ENCODE measurements at places on chromosomes 13 and 19. TPM values are rescaled to one million over a fixed set of nuclear protein-coding genes. Genes with fewer than 3 reads are reported as not detected.
A peak's percentile ranks its signal among the peaks of the same experiment; 100 is the strongest.

PRODH2 gene
- not detected for polyA plus RNA-seq

- no peak for DNase-seq
Observed at GRCh38 chr13:31418186-31418585, 218.4 kb downstream of the B3GLCT start.

DNA sequence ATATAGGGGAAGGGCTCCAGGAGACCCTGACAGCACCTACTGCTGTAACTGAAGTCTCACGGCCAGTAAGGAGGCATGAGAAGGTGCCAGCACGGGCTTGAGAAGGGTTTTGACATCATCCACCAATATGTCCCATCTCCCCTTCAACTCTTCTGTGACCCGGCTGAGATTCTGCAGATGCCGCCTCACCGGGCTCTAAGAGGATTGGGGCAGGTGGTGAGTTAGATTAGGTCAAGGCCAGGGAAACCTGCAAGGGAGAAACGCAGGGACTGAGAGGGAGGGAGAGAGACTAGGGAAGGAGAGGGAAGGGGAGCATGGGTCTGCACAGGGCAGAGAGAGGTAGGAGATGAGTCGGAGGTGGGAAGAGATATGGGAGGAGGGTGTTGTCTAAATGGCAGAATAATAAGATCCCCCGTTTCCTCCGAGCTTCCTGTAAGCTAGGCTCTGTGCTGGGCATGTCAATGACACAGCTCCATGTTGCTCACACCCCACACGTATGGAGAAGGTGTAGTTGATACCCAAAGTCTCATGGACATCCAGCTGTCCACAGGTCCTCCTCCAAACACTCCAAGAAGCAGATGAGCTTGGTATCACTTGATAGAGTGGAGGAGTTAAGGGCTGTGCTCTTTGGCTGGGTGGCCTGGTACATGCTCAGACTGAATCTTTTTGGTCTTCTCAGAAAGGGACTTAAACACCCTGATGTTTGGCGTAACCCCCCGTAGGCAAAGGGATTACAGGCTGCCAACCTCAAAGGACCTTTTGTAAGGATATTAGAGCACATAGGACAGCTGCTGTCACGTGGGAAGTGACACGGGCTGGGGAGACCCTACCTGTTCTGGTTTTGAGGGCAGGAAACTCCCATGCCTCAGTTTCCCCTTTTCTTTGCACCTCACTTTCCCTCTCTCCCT lies 6.1 kb downstream of the TPRX1 start:
- DNase-seq = no peak

DNA sequence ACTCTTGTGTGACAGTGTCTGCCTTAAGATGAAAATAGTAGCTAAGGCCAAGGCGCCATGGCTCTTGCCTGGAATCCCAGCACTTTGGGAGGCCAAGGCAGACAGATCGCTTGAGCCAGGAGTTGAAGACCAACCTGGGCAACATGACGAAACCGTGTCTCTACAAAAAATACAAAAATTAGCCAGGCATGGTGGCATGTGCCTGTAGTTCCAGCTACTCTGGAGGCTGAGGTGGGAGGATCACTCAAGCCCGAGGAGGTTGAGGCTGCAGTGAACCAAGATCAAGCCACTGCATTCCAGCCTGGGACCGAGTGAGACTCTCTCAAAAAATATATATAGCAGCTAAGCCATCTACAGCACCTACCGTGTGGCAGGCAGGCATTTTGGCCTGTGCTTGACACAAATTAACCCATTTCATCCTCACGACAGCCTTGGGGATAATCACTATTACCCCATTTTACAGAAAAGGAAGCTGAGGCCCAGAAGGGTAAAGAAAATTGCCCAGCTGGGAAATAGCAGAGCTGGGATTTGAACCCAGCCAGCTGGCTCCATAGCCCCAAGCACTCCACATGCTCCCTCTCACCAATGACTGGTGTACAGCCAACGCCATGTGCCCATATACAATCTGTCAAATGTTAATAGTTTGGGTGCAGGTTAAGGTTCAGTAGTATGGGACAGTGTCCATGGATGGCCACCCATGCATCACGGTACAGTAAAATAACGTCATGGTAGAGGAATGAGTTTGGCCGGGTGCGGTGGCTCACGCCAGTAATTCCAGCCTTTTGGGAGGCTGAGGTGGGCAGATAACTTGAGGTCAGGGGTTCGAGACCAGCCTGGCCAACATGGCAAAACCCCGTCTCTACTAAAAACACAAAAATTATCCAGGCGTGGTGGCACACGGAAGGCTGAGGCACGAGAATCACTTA lies 3.1 kb downstream of the SLC1A5 start:
- no peak for DNase-seq

CIC gene
- 35.3 TPM for polyA plus RNA-seq

KCNRG gene
- 0.91 TPM for polyA plus RNA-seq

FFAR1 gene
- not detected for polyA plus RNA-seq

GRCh38 chr13:35814605-35815011 lies 316.6 kb downstream of the DCLK1 start:
- no peak for DNase-seq

UHRF1 gene
- 34.9 TPM for polyA plus RNA-seq

SBSN gene
- 19.3 TPM for polyA plus RNA-seq

PCDH8 gene
- polyA plus RNA-seq = 0.60 TPM

DNA sequence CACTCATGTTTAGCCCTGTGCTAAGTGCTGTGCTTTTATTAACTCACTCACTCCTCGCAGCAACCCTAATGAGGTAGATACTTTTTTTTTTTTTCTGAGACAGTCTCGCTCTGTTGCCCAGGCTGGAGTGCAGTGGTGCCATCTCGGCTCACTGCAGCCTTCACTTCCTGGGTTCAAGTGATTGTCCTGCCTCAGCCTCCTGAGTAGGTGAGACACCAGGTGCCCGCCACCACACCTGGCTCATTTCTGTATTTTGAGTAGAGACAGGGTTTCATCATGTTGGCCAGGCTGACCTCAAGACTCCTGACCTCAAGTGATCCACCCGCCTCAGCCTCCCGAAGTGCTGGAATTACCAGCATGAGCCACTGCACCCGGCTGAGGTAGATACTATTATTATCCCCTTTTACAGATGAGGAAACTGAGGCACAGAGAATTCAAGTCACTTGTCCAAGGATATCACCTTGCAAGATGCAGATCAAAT lies 2.5 kb downstream of the ITPKC start:
- DNase-seq = no peak

DNA sequence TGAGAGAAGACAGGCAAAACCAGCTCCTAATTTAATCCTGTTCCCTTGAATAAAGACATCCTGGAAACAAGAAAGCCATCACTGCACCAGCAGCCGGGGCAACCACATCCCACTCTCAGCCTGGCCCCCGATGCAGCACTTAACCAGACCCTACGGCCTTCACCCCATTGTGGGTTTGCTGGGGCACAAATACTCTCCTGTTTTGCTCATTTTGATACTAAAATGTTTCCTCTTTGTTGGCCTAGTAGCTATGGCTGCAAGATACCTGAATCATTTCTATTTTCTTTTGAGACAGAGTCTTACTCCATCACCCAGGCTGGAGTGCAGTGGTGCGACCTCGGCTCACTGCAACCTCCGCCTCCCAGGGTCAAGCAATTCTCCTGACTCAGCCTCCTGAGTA lies 28.4 kb downstream of the ANKRD27 start:
- DNase-seq = no peak

- no peak for DNase-seq
Observed at GRCh38 chr13:76708138-76708688, 178.0 kb downstream of the KCTD12 start.

GRCh38 chr19:10776900-10777650 lies 58.9 kb downstream of the TMED1 start:
- DNase-seq = no peak

DNA sequence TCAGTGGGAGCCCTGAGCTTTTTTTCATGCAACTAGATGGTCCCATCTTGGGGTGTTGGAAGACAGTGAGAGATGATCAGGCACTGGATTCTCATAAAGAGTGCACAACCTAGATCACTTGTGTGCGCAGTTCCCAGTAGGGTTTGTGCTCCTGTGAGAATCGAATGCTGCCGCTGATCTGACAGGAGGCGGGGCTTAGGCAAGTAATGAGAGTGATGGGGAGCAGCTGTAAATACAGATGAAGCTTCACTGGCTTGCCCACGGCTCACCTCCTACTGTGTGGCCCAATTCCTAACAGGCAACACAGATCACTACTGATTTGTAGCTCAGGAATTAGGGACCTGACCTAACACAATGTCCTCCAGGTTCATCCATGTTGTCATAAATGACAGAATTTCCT lies 43.6 kb upstream of the UBAC2 start:
- no peak for DNase-seq

GRCh38 chr13:100887729-100888151 lies 213.1 kb upstream of the TMTC4 start:
- DNase-seq = peak; percentile 77

- no peak for DNase-seq
Observed at GRCh38 chr19:34269081-34269480, 14.7 kb downstream of the GARRE1 start.

DNA sequence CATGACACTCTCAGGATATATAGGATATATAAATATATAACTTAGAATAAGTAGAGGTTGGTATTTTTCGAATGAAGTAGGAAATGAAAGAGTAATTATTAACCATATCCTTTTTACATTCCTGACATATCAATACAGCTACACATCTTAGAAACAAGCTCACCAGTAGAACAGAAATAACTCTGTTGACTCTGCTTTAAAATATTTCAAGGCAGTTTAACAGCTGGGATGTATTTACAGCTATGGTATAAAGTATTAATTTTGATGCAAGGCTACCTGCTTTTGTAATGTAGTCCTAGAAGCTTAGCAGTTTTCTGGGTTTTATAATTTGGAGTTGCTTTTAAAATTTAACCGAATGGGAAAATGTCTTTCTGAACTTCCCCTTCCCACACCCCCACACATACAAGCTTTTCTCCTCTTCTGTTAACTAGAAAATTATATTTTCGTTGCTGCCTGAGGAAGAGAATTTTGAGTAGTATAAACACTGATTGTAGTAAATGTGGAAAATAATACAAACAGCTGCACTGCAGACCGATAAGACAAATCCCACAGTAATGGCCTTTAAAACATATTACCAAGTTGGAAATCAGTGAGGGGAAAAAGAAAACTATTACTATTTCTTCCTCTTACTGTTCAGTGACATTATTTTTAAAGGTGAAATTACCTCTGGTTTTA lies 147.7 kb downstream of the GGACT start:
- no peak for DNase-seq

VSTM2B gene
- polyA plus RNA-seq = 0.52 TPM

GRCh38 chr19:5204212-5204611 lies 136.4 kb downstream of the PTPRS start:
- no peak for DNase-seq

ZNF536 gene
- polyA plus RNA-seq = 1.5 TPM

DNA sequence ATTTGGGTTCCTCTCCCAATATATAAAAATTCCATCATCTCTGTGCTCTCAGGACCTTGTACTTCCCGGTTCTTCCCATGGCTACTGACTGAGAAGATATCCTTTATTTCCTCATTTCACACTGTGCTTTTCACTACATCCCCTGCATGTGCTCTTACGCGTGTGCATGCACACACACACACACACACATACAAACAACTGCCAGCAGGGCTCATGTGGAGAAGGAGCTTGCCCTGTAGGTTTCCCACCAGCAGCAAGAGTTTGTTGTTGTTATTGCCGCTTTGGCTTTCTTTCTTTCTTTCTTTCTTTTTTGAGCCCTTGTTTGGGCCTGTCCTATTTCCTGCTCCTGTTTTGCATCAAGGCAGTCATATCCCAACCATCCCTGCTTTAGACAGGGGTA lies 43.6 kb downstream of the TEX26 start:
- no peak for DNase-seq

GRCh38 chr19:16376649-16377048 lies 52.0 kb downstream of the KLF2 start:
- no peak for DNase-seq

TTC9B gene
- polyA plus RNA-seq = not detected

DNA sequence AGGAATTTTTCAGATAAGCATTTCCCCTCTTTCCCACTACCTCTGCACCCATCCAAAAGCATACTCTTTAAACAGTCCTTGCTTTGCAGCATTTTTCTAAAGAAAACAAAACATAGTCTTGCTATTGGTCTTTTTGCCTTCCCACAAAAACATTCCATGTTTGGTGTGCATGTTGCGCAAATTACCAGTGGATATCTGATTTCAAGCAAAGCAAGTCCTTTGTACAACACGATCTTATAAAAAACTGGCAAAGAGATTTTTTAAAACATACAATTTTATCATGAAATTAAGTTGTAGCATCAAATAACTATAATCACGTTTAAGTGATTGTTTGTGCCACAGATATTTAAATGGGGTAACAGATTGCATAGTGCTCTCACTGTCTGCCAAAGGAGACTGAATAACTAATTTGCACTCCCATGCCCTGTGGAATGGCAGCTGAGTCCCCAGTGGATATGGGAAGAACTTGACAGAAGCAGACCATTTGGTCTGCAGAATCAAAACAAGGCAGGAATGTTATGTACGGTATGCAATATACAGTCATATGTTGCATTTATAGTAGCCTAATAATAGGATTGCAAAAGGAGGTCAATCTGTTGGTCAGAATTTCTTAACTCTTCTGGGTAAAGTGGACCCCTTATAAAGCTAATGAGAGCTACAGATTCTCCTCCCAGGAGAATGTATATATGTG lies 285.7 kb downstream of the TBC1D4 start:
- peak; percentile 53 for DNase-seq

DNA sequence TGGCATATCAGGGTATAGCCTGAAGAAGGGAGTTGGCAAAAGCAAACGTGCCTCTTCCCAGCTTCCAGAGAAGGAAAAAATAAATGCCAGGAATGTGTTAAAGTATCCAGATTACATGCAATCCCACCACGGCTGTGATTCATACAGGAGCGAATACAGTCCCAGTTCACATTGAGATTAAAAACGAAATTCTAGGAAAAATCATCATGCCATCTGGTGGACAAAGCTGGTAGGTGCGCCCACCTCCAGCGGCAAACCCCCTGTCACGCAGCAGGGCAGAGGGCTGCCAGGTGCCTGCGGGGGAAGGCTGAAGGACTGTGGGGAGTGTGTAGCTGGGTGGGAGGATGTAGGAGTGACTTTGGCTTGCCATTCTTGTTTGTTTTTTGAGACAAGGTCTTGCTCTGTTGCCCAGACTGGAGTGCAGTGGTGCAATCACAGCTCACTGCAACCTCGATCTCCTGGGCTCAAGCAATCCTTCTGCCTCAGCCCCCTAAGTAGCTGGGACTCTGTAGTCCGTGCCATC lies 6.4 kb upstream of the DMWD start:
- peak; percentile 87 for DNase-seq

RDH8 gene
- not detected for polyA plus RNA-seq

DNA sequence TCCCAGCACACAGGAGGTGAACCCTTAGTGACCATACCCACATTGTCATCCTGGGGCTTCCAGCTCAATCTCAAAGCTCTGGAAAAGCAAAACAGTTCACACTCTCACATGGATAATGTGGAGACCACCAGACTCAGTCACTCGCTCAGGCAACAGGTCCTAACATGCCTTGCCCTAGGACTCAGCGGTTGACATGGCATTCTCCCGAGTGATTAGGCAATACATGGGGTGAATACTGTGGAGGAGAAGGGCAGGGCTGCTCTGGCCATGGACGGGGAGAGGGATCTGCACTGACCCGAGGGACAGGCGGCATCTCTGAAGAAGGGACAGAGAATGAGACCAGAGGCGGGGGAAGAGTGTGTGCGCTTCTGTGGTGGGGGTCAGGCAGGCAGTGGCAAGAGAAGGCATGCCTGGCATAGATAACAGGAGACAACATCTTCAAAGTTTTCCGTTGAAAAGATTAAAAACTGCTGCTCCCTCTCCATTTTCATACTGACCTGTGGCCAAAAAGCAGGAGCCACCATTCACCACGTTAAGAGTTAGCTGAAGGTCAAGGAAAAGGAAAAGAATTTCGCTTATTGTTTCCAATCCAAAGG lies 44.5 kb upstream of the EPHX3 start:
- DNase-seq = no peak

- no peak for DNase-seq
Observed at GRCh38 chr19:29690842-29691241, 24.2 kb downstream of the C19orf12 start.
